ENCODE measurements at places on chromosomes 12 and 14.
A peak's percentile ranks its signal among the peaks of the same experiment; 100 is the strongest.

DNA sequence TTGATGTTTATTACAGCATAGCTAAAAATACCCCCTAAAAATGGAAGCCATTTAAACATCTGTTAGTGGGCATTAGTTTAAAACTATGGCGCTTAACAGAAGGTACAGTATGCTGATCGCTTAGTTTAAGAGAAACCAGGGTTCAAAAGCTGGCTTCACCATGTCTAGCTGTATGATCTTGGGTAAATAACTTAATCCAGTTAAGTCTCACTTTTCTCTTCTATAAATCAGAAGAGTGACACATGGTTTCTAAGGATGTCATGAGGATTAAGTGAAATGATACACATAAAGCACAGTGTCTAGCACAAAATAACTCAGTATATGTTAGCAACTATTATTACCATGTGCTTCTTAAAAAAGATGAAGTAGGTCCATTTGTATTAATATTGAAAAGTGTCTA is 38.7 kb downstream of the STK38L start:
- DNase-seq: no peak

DNA sequence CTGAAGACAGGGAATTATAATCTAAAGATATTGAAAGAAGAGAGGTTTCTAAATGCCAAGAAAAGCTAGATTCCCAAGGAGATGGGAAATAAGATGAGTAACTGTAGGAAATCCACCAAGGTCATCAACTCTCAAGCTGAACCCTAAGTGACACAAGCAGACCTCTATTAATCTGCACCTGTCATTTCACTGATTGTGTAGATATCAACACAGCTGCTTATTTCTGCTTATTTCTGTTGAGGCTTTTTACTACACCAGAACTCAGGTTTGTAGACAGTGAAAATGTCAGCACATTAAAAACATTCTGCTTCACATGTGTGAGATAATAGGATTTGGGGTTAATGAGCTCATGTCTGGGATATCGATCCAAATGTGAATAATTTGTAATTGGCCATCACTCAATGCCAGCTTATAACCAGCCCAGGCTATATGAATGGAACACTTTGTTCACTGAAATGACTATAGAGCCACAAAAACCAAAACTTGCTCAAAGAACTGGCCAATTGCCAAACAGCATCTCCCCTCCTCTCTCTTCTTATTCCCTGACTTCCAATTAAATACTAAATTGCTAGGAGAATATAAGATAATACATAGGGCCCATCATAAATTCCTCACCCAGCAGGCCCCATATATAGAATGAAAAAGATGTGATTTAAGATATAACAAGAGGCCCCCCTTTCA is 188.7 kb upstream of the ARID2 start:
- DNase-seq: no peak

DNA sequence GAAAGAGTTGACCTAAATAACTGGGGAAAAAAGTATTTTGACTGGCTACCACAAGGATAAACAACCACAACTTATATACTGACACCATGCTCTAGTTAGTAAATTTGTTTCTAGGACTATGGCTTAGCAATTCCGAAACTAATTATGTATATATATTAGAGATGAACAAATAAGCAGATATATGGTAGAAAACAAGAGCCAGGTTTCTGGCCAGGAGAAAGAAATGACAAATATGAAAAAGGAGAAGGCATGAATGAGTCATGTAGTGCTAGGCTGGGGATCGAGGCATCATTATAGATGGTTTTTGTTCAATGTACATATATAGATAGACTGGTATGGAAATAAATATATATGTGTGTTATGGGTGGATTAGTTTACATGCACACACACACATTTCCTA is 5.5 kb upstream of the LRRC74A start:
- no peak for DNase-seq

- DNase-seq: peak; percentile 39
Measured at GRCh38 chr14:92976268-92976667, 53.3 kb downstream of the CHGA start.

GRCh38 chr12:41254004-41254914 is 66.1 kb downstream of the PDZRN4 start:
- DNase-seq: no peak

DNA sequence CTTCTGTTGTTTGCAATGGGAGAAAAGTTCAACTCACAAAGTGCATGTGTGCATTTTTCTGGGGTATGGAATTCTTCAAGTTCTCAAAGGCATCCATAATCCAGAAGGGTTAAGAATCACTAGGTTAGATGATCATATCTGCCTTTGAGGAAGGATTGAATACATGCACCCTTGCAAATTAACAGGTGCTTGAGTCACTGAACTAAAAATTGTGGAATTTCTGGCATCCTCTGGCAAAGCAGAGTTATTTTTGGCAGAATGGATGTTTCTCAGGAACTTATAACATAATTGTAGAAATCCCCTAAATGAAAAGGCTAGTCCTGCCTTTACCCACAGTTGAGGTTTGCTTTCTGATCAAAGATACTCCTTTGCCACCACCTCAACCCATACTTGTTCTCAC is 136.5 kb upstream of the DYRK2 start:
- DNase-seq: no peak

GRCh38 chr12:131782061-131782460 is 46.1 kb upstream of the MMP17 start:
- no peak for DNase-seq

DNA sequence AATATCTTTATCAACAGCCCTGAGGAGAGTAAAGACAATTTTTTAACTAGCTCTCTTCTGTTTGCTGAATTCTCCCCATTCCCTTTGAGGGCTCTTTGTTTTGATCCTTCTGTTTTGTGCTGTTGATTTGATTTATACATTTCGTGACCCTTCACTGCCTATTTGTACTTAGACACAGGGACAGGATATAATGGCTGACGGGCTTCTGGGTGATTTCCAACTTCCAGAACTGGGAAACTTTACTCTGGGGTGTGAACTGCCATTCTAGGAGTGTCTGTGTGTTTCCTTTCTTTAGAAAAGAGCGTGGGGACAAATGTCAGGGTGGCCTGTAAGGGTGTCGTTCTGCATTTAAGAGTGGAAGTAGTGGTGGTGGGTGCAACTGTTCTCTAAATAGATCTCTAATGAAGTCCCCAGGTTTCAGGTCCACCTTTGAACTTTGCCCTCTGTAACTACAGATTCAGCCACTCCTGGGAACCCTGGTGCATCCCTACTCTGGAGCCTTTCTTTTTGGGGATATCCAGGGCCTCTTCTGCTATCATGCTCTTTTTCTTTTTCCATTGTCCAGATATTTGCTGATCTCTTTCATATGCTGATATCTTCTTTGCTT is 22.3 kb upstream of the SSPN start:
- no peak for DNase-seq

GRCh38 chr12:131126662-131127173 is 173.0 kb downstream of the ADGRD1 start:
- DNase-seq: peak; percentile 54

DNA sequence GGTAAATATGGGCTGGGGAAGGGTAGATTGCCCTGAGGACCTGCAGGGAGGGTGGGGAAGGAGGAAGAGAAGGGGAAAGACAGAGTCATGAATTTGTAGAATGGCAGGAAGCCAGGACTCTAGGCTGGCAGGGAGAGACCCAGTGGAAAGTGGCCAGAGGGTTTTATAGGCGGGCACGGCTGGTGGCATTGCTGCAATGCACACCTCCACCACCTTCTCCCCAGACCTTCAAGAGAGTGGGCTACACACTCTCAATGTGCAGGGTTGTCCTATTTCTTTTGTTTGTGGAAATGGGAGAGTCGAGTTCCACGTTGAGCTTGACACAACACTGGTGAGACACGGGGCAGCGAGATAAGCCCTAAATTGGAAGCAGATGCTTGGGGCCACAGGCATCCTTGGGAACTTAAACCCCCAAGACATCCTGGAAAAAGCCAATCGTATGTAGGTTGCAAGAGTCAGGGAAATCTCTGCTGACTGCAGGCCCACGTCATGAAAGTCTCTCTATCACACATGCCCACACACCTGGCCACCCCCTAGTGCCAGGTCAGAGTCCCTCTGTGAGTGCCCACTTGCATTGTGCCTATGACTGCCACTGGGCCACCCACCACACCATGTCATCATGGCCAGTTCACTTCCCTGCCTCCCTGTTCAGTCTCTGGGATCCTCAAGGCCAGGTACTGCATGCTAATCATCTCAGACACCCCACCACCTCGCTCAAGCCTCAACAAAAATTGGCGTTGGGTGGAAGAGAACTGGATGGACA is 38.0 kb upstream of the BDKRB2 start:
- peak; percentile 83 for DNase-seq

DNA sequence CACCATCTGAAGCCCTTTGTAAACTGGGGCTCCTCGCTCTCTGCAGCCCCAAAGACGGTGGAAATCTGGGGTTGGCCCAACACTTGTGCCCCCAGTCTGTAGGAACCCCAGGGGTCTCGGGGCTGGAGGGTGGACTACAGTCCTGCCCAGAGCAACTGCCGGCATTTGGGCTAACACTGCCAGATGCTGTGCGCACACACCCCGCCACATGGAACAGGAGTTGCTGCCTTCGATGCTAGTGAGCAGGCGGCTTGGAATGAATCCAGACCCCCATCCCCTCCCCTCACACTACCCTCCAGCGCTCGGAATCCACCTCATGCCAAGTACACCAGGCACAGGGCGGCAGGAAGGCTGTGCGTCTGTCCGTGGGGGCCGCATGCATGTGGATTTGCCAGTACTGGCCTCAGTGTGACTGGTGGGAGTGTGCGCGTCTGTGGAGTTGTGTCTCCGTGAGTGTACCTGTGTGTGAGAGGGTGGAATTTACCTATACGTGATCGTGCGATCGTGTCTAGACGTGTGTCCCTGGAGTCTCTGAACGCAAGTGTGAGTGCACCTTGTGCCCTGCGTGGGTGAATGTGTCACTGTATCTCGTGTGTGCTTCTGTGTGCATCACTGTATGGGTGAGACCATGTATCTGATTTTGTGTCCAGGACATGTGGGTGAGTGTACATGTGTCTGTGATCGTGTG is 5.1 kb downstream of the LHX5 start:
- peak; percentile 81 for DNase-seq

DNA sequence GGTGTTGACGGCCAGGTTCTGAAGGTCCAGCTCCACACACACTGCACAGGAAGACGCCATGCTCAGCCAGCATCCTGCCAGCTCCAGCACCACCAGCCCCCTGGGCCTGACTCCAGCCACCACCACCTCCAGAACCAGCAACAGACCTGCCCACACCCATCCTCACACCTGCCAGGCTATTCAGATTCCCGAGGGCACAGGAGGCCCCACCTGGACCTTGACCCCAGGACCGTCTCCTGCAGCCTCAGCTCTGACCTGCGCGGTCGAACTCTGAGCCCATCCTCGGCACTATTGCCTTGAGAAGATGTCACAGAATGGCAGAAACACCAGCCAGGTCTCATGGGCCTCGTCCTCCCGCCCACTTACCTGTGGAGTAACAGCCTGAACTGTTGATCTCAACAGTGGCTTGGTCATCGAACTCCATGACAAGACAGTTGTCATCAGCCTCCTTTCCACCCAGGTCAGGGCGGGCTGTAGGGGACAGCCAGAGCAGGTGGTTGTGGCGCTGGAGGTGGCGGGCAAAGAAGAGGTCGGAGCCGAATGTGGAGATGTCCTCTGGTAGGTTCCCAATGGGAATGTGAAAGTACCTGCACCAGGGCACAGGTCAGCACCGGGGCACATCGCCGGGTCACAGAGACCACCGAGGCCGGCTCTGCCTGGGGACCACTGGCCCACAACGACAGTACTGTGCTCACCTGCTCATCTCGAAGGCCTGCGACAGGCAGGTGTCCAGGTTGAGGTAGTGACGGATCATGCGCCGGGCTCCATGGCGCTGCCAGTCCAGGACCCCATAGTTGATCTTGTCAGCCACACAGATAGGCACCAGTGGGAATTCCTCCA is 23.5 kb downstream of the P2RX2 start:
- DNase-seq: peak; percentile 67

- DNase-seq: no peak
Measured at GRCh38 chr12:66508025-66508424, 170.9 kb downstream of the GRIP1 start.

- DNase-seq: peak; percentile 79
Measured at GRCh38 chr14:104595116-104595675, 9.4 kb downstream of the TMEM179 start.

GRCh38 chr14:22383515-22384166 is 205.4 kb downstream of the DAD1 start:
- DNase-seq: no peak

- DNase-seq: peak; percentile 90
Measured at GRCh38 chr12:46825591-46826414, at the start of gene SLC38A4. Gene SLC38A4 (minus strand): TSS chr12:46825997. CDS start chr12:46793071, 32,926 bp downstream.

DNA sequence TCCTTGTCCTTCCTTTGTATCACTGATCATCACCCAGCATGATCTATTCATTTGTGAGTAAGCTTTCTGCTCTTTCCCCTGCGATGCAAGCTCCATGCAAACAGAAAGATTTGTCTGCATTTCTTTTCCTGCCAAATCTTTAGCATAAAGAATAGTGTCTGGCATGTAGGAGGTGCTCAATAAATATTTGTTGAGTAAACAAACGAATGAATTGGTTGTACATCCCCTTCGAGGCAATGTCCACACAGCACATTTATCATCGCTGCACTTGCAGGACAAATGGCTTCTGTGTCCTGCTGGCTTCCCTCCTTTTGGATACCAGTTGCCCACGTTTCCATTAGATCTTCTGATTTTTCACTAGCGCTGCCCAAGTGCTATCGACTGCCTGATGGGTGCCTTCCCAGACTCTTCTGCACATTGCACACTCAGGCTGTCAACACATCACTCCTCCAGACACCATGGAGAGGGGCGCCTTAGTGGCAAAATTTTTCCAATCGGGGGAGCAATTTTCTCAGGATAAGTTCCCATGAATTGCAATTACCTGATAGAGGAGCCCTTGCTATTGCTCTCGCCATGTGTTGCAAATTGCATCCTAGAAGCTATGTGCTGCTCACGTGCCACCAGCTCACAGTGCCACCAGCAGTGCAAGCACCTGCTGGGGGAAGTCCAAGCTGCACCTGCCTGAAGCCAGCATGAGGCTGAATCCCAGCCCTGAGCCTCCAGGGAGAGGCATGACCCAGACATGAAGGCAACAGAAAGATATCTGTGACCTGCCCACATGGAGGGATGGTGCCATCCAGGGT is 206.6 kb downstream of the KIF26A start:
- peak; percentile 55 for DNase-seq

GRCh38 chr14:82047777-82048470 is 514.3 kb upstream of the SEL1L start:
- DNase-seq: peak; percentile 47

GRCh38 chr12:57740656-57741412 is 2.3 kb upstream of the AGAP2 start:
- DNase-seq: peak; percentile 65

DNA sequence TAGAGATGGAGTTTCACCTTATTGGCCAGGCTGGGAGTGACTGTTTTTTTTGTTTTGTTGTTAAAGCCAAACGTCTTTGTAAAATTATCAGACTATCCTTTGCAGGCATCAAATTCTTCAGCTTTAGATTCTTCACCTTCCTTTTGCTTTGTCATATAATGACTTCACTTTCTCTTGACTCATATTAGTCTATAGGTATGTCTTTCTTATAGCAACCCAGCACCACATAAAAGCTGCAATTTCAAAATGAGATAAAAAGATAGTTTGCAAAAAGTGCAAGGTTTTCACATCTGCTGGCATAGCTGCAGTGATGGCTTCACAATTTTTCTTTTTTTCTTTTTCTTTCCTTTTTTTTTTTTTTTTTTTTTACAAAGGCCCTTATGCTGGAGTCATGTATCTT is 39.2 kb downstream of the COX16 start:
- DNase-seq: no peak
